Activated naive CD4-positive, alpha-beta T cell treated with anti-CD3 and anti-CD28 coated beads, Interleukin-2, amount 50 U/mL, for 16 hours (primary cell): ENCODE measurements at places on chromosomes 7 and 10.

DNA sequence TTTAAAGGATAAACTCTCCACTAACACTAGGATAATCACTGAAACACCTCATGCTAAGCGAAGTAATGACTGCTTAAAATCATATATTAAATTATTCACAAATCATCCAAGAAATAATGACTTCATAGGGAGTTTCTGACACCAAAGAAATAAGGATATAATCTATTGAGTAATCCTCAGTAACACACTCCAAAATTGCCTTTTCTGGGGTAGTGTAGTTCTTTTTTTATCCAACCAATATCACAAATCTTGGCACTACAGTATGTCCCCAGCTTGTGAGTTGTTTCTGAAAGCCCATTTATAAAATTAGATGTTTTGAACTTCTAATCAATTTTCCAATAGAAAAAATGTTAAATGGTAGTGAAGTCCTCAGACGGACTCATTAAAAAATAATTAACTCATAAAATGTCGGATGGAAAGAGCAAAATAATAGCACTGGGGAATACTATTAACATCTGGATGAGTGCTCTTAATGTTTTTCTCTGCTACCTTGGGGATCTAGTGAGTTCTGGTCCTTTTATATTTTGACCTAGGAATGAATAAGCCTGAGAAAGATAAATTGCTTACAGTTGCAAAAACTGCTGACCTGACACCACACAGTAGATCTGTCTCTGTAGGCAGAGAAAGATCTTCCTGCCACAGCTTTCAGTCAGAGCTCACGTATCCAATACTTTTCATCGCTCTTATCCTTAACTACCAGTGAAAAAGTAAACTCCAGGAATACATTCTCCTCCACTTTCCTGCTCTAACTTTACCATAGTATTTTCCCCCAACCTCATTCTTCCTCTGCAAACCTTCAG is 618.5 kb upstream of the ANKRD30A start:
- no peak for DNase-seq

- no peak for DNase-seq
Measured at GRCh38 chr10:18610517-18610916, 40.9 kb downstream of the NSUN6 start.

GRCh38 chr7:149869291-149869650 is 4.5 kb upstream of the ATP6V0E2 start:
- no peak for DNase-seq

DNA sequence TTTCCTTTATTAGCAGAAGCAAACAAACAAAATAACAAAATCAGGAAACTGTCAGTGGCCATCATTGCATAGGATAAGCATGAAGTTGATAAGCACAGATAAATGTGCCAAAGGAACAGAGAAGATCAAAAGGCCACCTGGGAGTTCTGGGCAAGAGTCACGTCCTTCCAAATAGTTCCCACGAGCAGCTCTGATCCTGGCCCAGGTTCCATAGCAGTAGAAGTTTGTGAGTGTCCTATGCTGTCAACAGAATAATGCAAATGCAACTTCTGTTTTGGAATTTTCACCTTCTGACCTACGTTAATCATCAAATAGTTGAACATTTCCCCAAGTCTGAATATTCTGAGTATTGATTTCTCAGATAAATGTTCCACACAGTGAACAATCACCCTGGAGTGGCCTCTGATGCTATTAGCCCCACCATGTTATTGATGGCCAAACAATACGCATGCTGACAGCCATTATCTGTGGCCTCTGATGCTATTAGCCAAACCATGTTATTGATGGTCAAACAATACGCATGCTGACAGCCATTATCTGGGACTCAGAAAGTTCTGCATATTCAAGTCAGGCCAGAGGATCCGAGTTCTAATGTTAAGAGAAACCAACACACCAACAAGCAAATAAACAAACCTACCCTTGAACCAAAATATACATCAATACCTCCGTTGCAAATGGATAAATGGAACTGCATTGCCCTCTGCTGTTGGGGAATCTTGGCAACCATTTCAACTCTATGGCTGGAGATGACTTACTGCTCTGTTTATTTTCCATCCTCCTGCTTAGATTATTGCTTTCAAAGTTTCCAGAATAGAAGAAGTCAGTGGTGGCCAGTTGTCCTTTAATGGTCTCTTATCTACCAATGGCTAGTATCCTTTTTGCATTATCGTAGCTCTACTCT is 63.3 kb downstream of the MRC1 start:
- DNase-seq: no peak

DNA sequence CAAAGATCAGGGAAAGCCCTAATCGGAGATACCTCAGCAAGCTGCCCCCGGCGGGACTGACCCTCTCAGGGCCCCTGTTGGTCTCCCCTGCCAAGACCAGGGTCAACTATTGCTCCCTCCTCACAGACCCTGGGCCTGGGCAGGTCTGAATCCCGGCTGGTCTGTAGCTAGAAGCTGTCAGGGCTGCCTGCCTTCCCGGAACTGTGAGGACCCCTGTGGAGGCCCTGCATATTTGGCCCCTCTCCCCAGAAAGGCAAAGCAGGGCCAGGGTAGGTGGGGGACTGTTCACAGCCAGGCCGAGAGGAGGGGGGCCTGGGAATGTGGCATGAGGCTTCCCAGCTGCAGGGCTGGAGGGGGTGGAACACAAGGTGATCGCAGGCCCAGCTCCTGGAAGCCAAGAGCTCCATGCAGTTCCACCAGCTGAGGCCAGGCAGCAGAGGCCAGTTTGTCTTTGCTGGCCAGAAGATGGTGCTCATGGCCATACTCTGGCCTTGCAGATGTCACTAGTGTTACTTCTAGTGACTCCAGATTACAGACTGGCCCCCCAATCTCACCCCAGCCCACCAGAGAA is 24.1 kb downstream of the TBATA start:
- no peak for DNase-seq

DNA sequence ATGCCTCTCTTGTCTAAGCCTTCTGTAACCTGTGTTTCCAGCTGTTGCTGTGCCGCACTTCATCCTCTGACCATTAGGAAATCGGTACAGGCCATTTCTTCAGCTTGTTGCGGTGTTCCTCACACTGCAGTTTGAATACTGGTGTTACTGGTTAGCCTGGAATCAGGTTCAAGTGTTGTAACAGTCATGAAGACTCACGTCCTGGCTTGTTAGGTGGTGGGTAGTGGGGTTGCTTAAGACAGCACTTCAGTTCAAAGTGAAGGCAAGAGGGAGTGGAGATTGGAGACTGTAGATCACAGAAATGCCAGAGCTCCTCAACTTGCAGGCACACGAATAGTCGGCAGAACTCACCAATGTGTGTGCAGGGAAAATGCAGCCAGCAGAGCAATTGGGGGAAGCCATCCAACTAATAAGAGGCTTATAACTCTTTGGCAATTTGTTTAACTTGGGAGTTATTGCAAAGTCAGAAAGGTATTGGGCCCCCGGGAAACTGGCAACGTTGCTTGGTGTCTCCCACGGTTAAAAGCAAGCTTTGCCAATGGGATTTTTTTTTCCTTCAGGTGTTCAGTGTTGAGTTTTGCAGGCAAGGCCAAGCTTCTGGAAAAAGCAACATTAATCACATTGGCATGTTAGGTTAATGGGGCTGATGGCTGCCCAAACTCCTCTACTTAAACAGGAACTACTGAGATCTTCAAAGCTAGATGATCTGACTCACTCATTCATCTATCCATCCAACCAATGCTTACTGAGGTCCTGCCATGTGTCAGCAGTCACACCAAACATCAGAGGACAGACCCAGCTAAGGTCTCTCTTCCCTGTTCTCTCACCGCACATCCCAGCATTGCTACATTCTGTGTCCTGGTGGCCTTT is 380.9 kb downstream of the GATA3 start:
- no peak for DNase-seq

- DNase-seq: no peak
Measured at GRCh38 chr10:93514521-93514920, 18.1 kb downstream of the CEP55 start.

GRCh38 chr10:50937230-50937907 is 51.9 kb upstream of the A1CF start:
- no peak for DNase-seq

DNA sequence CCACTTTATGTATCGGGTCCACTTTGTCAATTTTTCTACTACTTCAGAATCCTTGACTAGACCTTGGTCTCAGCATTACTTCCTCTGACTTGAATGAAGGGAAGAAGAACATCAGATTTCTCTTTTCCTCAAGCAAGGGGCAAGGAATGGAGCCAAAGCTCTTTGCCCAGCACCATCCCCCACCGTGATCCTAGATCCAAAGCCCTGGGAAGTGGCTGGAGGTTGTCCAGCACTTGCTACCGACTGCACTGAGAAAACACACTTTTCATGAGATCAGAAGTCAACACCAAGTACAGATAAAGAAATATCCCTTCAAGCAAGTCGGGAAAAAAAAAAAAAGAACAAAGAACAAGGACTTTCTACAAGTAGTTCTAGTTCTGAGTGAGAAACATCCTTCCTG is 102.1 kb upstream of the DDC start:
- no peak for DNase-seq

- peak; percentile 36 for DNase-seq
Measured at GRCh38 chr7:37833107-37833817, 15.1 kb upstream of the NME8 start.

GRCh38 chr10:126207313-126207771 is 180.9 kb downstream of the ADAM12 start:
- DNase-seq: no peak

- DNase-seq: no peak
Measured at GRCh38 chr10:31804352-31804810, 124.2 kb downstream of the ARHGAP12 start.

DNA sequence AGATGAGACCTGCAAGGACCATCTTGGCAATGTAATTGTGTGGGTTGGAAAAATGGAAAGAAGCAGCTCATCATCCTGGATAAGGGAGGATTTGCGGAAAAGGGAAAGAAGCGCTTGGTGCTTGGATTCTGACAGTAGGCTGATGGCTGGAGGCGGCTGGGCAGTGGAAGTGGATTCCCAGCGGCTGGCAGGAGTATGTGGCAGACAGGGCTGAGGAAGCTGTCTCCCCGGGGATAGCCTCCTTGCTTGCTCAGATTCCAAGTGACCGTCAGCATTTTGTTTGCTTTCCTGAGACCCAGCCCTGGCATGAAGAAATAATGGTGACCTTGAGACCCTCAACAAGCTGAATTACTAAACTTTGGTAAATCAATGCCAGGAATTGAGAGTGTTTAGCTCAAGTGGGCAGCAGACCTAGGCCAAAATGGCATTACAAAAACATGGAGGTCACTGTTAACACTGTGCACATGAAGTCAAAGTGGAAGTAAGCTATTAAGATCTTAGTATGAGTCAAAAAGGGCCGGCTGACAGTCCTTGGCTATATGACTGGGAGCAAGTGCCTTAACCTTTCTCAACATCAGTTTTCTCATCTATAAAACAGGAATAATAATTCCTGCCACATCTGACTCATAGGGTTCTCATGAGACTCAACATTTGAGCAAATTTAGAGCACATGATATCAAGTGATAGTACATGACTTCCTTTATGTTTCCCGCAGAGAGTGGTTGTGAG is 21.3 kb downstream of the SLC25A28 start:
- no peak for DNase-seq

DNA sequence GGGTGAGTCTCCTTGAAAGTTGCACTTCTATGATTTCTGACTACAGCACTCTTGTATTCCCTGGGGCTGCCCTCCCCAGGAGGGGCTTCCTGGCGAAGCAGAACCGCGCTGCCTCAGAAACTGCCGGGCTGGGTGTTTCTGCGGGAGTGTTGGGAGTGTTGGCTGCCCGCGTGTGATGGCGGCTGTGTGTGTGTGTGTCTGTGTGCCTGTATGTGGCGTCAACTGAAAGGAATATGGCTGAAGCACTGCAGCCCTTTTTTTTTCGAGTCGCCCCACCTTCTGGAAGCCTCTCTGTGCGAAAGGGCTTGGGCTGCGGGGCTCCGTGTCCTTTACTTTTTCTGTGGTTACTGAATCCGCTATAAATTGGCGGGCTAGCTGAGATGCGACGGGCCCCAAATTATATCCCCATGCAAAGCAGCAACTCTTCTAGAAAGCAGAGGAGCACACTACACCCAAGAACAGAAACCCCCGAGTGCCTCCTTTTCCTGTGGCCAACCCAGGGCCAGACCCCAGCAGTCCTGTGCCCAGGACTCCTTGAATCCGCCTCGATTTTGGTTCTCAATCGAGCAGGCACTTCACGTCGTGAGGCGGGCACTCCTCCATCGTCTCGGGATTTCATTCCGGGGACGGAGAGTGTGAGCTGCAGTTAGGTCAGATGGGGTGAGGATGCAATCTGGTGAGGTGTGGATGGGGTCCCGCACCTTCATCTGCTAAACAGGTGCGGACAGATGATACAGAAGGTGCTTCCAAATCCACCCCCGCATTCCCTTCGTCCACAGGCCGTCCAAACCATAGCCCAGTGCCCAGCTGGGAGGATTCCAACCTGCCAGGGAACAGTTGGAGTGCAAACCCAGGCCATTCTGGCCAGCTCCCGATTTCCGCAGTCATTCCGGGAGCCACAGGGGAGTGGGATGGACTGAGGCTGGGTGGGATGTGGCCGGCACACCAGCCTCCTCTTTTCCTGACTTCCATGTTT is 22.5 kb upstream of the ZNF273 start:
- no peak for DNase-seq

- DNase-seq: no peak
Measured at GRCh38 chr10:35854661-35855060, 212.6 kb upstream of the FZD8 start.

- no peak for DNase-seq
Measured at GRCh38 chr10:24622781-24623301, 100.8 kb downstream of the ARHGAP21 start.

DNA sequence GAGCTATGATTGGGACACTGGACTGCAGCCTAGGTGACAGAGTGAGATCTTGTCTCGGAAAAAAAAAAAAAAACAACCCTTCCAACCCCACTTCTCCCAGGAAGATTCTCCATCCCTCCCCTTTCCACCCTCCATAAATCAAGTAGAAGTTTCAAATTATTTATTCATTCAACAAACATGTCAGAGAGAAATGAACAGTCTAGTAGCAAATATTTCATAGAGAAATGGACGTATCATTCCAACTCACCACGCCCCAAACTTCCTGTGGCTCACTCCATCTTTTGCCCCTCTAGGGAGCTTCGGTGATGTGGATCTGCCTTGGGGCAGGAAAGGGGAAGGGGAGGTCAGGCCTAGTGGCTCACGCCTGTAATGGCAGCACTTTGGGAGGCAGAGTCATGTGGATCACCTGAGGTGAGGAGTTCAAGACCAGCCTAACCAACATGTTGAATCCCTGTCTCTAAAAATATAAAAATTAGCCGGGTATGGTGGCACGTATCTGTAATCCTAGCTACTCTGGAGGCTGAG is 638 bp upstream of the TRAPPC14 start:
- no peak for DNase-seq

GRCh38 chr7:101618916-101619315 is 10.2 kb downstream of the MYL10 start:
- no peak for DNase-seq

- no peak for DNase-seq
Measured at GRCh38 chr7:69961436-69961835, 363.2 kb downstream of the AUTS2 start.
